ENCODE measurements at places on chromosomes 4 and X.

GRCh38 chr4:18756671-18757070 lies 735.1 kb upstream of the LCORL start:
- DNase-seq: no peak

GRCh38 chr4:99447079-99447478 lies 11.9 kb upstream of the ADH7 start:
- peak; percentile 70 for DNase-seq

DNA sequence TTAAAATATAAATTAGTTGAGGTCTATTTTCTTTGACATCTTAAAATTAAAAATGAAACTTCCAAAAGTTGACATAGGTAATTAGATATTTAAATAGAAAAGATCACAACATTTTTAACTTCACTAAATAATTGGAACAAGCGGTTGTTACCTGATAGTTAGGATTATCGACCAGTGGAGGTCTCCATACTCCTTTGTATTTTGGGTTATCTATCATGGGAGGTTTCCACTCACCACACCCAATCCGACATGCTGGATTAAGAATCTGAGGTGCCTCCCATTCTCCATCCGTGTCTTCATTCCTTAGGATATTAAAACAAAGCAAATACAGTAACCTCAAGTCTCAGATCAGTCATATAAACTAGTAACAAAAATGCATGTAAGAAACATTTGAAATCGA lies 22.2 kb downstream of the SCOC start:
- DNase-seq: no peak

- no peak for DNase-seq
Observed at GRCh38 chr4:75142850-75143249, 209.9 kb downstream of the PARM1 start.

GRCh38 chrX:47501226-47502074 lies 18.4 kb upstream of the ZNF41 start:
- DNase-seq: no peak

GRCh38 chr4:174133551-174133950 lies 149.9 kb downstream of the FBXO8 start:
- no peak for DNase-seq

DNA sequence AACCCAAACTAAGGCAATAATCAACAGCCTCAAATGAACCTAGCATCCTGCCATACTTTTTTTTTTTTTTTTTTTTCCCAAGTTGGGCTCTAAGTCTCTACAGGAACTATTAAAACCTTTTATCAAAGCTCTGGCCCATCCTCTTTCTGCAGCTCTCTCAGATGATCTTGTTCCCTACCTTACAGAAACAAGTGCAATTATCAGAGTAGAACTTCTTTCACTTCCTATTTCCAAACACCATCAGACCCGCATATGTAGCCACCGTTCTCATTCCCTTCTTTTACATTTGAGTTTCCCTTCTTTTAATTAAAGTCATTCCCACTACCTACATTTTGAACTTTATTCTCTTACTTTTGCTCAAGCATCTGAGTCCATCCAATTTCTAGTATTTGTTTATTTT lies 690.6 kb downstream of the DMD start:
- no peak for DNase-seq

- no peak for DNase-seq
Observed at GRCh38 chr4:164876700-164877324, at the start of gene APELA. APELA (plus strand) TSS chr4:164877178; CDS start chr4:164877332, 154 bp downstream.

DNA sequence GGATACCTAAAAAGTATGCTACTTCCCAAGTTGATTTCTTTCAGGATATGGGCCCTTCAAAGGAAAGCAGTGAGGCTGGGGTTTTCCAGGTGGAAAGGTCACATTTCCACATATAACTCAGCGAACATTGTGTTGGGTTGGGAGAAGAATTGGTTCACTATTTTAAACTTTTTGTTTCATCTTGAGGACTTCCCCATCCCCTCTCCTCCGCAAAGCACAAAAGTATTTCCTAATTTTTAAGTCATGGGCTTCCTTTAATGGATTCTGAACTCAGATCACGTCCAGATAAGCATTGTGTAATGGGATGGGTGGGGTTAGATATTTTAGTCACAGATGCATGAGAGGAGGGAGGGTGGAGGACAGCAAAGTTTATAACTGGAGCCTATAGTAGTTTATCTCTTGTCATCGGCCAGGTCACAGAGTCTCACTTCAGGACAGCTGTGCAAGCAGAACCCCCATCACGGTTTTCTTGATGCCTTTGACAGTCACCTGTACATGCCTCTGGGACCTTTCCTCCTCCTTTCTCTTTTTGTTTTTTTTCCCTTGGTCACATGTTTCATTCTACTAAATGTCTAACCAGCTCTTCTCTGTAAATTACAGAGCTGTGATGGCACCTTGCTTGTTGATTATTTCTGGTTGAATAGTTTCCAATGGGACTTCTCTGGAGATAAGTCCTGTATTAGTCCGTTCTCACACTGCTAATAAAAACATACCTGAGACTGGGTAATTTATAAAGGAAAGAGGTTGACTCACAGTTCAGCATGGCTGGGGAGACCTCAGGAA lies 115.4 kb downstream of the PTTG2 start:
- no peak for DNase-seq

DNA sequence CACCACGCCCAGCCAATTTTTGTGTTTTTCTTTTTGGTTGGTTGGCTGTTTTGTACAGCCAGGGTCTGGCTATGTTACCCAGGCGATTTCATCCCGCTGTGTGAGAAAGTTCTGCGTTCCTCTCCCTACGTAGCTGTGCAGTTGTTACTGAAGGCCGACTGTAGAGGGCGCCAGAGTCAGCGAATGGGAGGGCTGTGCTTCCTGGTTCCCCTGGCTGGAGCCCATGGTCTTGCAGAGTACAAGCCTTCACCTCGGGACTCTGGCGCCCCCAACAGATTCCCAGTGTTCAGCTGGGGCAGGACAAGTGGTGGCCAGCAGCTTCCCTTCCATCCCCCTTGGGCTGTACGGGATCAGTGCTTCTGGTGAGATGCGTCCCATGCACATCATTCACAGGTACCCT lies 5.6 kb upstream of the CT45A1 start:
- peak; percentile 56 for DNase-seq

DNA sequence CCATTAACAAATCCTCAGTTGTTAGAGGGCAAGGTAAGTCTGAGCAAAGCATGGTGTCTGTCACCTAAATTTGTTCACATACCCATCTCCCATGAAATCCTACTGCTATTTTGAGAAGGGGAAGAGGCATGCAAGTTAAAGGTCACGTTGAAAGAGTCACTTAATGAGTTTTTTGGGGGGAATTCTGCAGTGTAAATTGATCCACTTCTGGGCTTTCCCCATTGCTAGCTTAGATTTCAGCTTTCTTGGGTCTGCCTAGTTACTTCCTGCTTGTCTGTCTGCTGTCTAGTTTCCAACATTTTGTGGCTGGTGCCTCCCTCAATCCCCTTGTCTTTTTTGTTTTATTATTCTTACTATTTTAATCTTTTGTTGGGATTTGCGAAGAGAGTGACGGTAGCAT lies 32.0 kb downstream of the CEP135 start:
- no peak for DNase-seq

GRCh38 chrX:31356275-31357212 lies 284.7 kb upstream of the FTHL17 start:
- DNase-seq: no peak

DNA sequence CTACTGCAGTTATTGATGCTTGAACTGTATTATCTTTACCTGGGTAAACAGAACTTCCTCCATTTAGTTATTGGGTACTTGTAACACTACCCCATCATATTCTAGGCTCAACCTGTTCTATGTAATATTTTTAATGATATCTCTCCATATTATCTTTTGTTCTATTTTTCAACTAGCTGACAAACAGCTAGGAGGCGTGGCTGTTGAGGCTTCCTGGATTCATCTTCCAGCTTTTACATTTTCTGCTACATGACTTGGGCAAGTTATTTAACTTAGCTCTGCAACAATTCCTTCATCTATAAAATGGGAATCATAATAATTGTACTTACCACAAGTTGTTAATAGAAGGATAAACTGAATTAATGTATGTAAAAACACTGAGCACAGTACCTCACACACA lies 349.3 kb downstream of the PTTG2 start:
- DNase-seq: no peak

- DNase-seq: no peak
Observed at GRCh38 chr4:107666134-107666533, 53.9 kb downstream of the PAPSS1 start.

GRCh38 chr4:25637581-25638220 lies 17.9 kb upstream of the SLC34A2 start:
- DNase-seq: no peak

DNA sequence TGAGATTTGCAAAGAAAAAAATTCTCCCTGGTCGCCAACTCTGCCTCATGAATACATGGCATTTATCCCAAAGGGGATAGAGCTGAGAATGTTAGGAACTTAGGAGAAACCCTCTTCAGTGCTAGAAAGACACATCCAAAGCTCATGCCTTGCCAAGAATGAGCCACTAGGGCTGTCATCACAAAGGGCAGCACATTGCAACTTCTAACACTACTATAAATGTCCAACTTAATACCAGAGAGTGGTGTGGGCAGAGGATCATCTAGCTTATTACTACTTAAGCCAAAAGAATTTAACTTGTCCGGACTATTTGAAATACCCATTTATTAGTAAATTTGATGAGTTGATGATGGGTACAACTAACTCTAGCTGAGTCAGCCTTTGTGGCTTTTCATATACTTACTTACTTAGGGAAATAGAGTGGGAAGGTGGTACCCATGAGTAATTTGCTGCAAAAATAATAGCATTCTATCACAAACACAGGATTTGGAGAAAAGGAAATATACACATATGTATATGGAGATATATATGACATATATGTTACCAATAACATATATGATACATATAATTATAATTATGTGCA lies 66.3 kb upstream of the GAB1 start:
- DNase-seq: no peak

- peak; percentile 37 for DNase-seq
Observed at GRCh38 chrX:103688946-103689345, 2.4 kb upstream of the MORF4L2 start.

DNA sequence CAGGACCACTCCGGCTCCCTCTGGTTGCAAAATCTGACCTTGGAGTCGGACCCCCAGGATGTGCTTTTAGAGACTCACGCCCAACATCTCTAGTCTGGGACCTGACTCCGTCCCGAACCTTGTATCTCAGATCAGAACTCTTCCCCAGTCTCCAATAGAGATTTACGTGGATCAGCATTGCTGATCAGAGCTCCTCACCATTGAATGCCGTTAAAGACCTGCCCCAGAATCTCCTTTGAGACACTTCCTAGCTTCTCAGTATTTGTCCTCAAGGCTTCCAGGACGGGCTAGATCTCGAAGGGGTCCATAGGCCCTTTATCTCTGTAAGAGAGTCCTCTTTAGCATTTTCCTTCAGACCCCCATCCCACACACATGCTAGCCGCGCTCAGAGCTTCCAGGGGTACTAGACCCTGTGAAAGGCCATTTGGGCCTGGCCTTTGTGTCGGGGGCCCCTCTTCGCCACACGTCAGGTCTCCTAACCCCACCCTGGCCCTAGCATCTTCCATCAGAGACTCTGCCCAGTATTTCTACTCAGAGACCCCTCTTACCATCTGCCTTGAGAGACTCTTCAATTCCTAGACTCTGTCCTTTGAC lies 662 bp downstream of the UBA1 start:
- no peak for DNase-seq
